T-helper 22 cell (primary cell): ENCODE measurements at places on chromosomes 4 and X.

GRCh38 chrX:72306851-72307645 is 1.3 kb upstream of the CITED1 start:
- DNase-seq, result no peak

GRCh38 chr4:111639120-111639690 is 506.0 kb upstream of the FAM241A start:
- no peak for DNase-seq

- no peak for DNase-seq
Measured at GRCh38 chrX:29941287-29941686, 274.1 kb upstream of the MAGEB2 start.

DNA sequence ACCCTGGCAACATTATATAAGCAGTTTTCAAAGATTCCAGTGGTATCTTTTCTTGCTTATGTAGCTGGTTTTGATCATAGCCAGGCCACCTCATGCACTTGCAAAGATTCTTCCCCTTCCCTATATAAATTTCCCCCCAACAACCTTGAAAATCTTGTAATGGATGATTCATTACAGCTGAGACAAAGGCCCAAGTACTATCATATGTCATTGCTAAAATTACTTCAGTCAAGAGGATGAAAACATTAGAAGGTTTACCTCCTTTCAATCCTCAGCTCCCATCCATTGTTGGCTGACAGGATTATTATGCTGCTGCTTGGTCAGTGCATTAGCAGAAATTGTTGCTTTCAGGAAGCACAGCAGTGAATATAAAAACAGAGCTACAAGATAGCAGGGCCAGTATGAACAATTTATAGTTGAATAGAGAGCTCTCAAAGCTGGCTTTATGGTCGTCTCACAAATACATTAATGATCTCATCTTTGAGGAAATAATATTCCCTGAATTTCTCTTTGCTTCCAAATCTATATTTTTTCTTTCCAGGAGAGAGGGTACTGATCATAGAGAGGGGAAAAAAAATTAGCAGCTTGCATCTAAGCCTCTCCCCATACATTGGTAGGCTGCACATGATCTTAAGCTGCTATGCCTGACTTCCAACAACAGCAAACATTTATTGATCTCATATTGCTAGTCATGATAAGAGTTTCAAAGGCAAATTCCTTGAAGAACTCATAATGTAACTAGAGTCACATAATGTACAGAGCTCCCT is 7.7 kb upstream of the ARHGEF38 start:
- no peak for DNase-seq

- DNase-seq, result no peak
Measured at GRCh38 chrX:480861-481417, 94.2 kb upstream of the PPP2R3B start.

DNA sequence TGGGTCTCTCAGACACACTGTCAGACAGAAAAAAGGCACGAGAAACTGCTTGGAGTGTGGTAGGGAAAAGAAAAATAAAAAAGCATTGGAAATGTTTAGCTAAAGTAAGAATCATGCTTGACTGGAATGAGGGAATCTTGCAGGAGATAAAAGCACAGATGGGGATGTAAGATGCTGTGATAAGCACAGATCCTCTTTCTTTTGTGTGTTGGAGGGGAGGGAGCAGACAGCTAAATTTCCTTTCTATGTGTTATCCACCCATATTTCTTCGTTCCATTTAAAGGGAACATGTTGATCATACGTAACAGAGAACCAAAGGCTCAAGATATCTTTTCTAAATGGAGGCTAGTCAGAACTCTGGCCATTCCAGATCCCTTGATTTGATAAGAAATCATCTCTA is 614.0 kb upstream of the LCORL start:
- DNase-seq, result no peak

- no peak for DNase-seq
Measured at GRCh38 chrX:71095981-71096759, 519 bp downstream of the FOXO4 start.

DNA sequence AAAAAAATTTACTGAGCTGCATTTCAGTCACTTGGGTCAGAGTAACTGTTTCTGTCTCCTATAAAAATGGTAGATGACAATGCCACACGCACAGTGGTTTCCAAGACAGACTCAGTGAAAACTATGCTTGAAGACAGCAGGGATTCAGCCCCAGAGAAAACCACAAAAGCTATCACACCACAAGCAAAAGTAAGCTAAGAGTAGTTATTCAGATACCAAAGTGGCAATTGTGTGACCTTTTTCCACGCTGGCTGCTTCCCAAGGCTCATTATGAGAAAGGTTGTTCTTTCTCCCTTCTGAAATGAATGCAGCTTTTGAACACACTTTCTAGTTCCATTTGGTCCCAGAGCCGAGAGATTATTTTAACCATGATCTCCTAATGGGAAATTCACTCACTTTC is 46.4 kb upstream of the GPM6B start:
- no peak for DNase-seq

DNA sequence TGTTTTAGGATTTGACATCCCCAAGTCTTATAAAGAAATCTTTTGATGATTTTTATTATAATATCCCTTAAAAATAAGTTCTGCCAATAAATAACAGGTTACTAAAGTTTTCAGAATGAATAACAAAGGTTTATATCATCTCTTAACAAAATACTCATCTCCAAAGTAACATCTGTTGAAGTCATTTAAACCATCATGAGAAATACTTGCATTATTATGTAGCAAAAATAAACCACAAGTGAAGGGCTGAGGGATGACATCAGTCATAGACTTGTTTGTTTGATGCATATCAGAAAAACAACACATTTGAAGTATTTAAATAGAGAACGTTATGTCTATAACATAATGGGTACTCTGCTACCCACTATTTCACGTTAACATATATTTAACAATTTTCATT is 114.9 kb downstream of the SPOCK3 start:
- DNase-seq, result no peak

- no peak for DNase-seq
Measured at GRCh38 chr4:140681201-140681600, 75.0 kb downstream of the TBC1D9 start.

DNA sequence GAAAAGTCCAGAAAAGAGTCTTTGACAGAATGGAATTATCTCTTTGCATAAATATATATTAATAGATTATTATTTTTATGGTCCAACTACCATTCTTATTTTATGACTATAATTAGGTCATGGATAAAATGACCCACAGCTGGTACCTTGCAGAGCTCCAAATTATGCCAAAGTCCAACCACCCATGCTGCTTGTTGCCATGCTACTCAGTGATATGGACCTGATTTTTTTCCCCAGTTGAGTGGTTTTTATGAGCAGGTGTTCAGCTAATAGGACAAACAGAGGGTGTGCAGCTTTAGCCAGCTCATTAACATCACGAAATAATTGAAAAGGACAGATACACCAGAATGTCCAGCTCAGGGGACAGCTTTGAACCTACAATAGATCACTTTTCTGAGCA is 9.7 kb downstream of the HOPX start:
- no peak for DNase-seq
